ENCODE measurements at places on chromosomes 2 and 18.

DNA sequence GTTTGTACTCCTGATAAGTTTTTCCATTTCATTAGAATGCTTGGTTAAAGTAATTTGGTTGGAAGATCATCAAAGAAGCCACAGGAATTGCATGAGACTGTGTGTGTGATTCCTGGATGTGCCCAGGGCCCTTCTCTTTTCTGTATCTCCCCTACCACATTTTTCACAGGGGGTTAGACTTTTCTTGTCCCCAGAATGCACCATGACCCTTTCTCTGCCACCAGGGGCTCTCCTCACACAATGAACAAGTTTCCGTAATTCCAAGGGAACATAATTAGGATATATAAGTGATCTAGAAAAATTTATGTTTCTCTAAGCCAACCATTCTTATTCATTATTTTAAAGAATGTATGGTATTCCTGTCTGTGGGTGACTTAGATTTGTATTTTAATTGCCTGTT, 291.8 kb downstream of the NEDD4L start:
- DNase-seq, result no peak

GRCh38 chr18:61964616-61965015, 71.8 kb upstream of the RNF152 start:
- no peak for DNase-seq

DNA sequence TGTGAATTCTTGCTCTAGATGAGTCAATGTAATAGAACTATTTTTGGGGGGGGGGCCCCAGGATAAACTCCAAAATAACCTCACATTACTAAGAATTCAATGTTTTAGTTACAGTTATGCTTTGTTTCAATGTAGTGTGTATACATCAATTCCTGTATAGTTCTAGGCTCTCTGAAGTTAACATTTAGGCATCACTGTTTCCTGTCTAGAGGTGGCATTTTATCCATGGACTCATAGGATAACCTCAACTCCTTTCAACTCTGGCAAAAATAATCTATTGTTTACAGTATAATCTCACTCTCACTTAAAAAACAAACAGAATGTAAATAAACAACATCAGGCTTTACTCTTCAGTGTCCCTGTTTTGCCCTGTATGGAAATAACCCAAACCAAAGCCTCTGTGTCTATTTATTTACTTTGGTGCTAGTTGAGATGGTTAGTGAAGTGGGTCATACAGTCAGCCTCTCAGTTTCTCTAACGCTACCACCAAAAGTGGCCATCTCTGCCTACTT, 79.3 kb upstream of the MMADHC start:
- no peak for DNase-seq

DNA sequence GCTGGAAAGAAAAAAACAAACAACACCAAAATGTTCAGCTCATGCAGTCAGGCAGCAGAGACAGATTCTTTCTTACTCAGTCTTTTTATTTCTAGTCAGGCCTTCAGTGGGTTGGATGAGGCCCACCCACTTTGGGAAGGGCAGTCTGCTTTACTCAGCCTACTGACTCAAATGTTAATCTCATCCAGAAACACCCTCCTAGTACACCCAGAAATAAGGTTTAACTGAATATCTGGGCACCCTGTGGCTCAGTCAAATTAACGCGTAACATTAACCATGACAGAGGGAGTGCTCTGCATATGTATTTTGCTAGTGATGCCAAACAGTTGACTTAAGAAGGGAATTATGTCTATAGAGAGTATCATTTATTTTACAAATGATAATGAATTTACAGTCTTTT, 401.6 kb downstream of the PARD3B start:
- DNase-seq, result no peak

- no peak for DNase-seq
Observed at GRCh38 chr18:67672155-67672554, 155.6 kb upstream of the DSEL start.
